ENCODE measurements at places on chromosomes 13 and 19.

GRCh38 chr13:105247830-105248229 is 1287.6 kb downstream of the EFNB2 start:
- no peak for DNase-seq

- no peak for DNase-seq
Observed at GRCh38 chr19:48645620-48646000, 377 bp downstream of the CA11 start.

GRCh38 chr19:4304538-4305256 is at the start of gene FSD1:
FSD1 (plus strand) TSS chr19:4304598; CDS start chr19:4304747, 149 bp downstream.
- no peak for DNase-seq

DNA sequence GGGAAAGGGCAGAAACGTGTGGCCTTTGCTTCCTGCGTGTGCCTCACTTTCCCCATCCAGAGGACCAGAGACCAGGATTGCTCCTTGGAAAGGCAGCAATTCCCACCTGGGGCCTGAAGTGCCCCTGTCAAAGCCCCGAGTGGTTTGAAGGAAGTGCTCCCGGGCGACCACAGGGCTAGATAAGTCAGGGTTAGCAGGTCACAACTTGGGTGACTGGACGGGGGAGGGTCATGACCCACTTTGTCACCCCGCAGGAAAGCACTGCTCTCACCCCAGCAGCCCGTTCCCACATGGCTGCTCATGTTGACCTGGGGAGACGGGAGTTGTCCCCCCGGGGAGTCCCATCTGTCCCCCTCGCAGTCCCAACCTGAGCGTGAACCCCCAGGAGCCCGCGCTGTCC is 459 bp downstream of the PRAM1 start:
- DNase-seq, result no peak

DNA sequence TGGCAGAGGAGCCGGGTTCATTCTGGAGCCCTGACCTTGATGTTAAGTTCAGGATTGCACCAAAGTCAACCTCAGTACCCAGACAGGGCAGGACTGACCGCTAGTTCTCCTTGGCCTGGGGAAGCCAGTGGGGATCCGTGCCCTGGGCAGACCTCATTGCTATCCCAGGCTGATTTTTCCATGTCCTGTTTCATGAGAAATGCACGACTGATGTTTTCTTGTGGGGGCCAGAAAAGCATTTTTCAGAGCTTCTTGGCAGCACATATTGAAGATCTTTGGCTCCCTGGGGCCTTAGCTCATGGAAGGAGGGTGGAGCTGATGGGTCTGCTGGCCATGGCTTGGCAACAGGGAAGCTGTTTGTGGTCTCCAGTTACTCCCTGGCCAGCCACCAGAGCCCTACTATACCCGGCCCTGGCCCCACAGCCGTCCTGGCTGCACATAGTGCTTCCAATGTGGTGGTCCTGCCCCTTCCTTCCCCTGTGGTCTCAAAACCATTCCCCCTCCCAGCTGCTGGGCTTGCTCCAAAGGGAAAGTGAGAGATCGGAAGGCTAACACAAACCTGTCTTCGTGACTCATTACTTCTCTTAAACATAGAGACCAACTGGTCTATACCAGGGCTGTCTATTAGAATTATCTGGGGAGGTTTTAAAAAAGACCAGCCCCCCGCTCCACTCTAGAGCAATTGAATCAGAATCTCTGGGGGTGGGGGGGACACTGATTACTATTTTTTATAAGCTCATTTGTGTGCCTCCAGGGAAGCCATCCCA is 11.2 kb downstream of the IL17D start:
- DNase-seq, result peak; percentile 80

GRCh38 chr13:105343134-105343806 is 1192.2 kb downstream of the EFNB2 start:
- DNase-seq, result no peak

GRCh38 chr13:99378985-99379733 is 72.0 kb upstream of the GPR183 start:
- no peak for DNase-seq

DNA sequence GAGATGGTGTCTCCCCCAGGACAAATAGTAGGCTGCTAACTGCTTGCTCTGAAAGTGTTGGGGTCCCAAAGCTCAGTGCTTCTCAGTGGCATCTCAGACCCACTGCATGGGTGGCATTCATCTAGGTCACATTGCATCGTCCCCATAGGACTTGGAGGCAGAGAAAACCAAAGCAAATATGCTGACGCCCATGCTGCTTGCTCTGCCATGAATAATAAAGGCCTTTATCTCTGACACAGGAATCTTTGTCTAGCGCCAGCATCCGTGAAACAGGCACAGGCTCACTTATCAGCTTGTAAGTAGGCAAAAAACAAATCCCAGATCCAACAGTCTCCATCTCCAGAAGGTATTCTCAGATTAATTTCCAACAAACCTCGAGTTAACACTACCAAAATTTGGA is 18.9 kb upstream of the IPO5 start:
- DNase-seq, result no peak

DNA sequence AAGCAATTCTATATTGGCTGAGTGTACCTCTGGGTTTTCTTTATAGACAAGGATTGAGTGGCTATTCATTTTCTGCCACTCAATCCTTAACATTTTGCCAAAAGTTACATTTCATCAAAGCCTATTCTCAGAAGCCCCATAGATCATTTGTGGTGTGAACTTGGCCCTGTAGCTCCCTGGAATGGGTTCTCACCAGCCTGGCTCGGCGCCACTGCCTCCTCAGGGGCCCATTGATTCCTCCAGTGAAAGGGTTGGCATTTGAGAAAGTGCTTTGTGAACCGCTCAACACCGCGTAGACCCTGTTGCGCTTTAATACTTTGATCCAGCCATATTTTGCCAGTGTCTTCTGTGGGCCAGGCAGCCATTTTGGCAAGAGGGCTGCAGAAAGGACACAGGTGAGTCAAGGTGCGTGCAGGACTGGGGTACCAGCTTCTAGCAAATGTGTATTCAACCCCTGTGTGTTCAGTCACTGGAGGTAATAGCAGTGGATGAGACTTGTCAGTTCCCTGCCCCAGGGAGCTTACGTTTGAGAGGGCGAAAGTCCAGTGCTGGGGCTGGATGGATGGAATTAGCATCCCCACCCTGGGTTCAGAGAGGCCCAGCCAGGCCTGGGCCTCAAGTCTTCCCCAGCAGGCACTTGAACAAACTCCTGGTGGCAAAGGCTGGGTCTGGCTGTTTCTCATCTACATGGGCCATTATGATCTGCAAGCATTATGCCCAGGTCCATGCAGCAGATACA is 3.8 kb downstream of the RAB8A start:
- DNase-seq, result no peak

DNA sequence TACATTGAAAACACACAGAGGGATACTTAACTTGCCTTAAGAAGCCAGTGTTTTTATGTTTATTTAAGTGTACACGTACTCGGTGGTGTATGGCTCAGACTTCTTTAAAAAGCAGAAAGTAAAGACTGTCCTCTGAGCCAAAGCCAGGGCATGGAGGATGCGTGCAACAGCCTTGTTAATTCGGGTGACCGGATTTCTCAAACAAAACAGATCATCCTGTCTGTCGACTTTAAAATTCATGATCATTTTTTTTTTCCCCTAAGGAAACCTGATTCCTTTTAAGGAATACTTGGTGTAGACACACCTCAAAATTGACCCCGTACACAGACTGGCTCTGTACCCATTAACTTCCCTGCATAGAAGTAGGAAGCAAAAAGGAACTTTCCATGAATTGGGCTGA is 124.7 kb upstream of the RNF113B start:
- DNase-seq, result no peak

DNA sequence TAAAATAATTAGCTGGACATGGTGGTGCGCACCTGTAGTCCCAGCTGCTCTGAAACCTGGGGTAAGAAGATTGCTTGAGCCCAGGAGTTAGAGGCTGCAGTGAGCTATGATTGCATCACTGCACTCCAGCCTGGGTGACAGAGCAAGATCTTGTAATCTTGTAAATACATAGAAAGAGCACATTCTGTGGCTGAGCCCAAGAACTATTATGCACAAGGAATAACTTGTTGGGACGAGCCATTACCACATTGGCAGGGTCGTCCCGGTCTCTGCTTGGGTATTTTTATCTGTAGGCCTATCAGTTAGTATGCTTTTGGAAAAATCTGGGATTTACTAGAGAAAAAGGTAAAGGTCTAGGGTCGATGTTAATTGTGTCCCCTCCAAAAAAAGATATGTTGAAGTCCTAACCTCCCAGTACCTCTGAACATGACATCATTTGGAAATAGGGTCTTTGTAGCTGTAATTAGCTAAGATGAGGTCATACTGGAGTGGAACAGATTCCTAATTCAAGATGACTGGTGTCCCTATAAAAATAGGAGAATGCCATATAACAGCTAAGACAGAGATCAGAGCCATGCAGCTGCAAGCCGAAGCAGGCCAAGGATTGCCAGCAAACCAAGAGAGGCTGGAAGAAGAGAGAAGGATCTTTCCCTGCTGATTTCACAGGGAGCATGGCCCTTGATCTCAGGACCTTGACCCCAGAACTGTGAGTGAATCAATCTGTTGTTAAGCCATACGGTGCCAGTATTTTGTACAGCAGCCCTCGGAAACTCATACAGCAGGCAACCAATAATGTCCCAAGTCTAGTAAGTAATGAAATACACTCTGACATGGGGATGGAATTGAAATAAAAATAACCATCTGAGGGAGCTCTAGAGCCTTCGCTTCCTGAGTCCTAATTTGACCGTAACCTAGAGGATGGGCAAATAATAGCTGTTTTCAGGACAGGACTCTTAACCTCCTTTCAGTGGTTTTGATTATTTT is 77.0 kb downstream of the TM9SF2 start:
- no peak for DNase-seq

- DNase-seq, result no peak
Observed at GRCh38 chr19:16594131-16594586, 21.9 kb upstream of the SLC35E1 start.

DNA sequence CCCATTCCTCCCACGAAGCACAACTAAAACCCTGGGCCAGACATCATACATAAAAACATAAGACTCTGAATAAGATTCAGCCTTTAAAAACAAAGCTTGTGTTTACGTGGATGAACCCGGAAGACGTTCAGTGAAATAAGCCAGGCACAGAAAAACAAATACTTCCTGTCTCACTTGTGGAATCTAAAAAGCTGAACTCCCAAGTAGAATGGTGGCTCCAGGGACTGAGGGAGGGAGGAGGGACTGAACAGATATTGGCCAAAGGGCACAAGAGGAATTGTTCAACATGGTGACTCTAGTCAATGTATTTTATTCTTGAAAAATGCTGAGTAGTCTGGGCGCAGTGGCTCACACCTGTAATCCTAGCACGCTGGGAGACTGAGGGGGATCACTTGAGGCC is 35.7 kb upstream of the TPM4 start:
- no peak for DNase-seq

DNA sequence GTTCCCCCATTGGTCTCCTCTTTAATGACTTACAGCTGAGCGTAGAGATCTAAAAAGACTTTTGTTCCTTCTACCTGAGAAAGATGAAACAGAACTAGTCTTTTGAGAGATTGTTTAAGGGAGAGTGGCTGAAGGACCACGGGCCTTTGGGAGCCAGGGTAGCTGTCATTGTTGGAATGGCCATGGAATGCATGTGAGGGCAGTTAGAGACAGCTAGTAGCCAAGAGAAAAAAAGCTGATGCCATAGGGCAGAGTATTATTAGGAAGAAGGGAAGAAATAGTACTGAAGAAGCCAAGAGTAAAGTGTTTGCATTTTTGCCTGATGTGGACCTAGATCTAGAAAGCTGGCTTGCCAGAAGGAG is 5.6 kb downstream of the ZNF507 start:
- no peak for DNase-seq

GRCh38 chr13:108961542-108962125 is 332.2 kb downstream of the MYO16 start:
- no peak for DNase-seq

- no peak for DNase-seq
Observed at GRCh38 chr19:11626252-11626651, 29.0 kb downstream of the ZNF627 start.

- DNase-seq, result peak; percentile 64
Observed at GRCh38 chr13:19071161-19071936, 110.3 kb downstream of the TUBA3C start.

DNA sequence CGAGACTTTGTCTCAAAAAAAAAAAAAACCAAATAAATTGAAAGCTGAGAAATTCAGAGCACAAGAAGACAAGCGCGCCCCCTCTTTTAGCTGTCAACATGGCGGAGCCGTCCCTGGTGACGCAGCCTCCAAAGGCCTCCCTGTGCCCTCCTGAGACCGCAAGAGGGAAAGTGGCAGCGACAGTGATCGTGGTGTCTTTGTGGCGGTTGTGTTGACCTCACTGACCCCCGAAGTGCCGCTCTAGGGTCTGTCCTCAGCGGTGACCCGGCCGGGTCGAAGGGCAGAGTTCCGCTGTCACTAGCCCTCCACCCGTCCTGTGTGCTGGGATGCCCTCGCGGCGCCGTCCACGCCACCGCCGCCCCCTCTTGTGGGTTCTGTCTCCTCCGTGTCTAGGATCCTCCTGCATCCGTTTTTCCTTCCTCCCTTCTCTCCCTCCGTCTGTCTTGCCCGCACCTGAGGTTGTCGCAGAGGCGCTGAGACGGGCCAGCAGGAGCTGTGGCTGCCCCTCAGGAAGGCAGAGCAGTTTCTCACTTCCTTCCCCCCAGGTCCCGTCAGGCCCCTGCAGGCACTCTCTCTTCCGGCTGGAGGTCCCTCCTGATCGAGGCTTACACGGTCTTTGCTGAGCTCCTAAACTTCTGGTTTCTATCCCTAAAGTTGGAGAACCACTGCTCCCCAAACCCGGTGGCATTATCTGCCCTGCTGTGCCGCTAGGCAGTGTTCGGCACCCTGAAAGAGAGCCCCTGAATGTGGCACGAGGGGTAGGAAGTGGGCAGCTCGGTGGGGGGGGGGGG is 7.2 kb downstream of the UHRF1 start:
- DNase-seq, result no peak

GRCh38 chr19:24052811-24053210 is 34.2 kb upstream of the ZNF254 start:
- DNase-seq, result no peak

DNA sequence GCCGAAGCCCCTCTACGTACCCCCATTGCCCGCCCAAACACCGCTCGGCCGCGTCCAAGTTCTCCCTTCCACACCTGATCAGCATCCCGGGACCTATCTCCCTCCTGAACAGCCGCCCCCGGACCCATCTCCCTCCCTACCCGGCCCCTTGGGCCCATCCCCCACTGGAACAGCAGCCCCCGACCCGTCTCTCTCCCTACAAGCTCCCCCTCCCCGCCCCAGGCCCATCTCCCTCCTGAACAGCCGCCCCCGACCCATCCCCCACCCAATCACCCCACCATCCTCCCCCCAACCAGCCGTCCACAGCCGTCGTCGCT is 610 bp downstream of the ZSCAN1 start:
- no peak for DNase-seq

DNA sequence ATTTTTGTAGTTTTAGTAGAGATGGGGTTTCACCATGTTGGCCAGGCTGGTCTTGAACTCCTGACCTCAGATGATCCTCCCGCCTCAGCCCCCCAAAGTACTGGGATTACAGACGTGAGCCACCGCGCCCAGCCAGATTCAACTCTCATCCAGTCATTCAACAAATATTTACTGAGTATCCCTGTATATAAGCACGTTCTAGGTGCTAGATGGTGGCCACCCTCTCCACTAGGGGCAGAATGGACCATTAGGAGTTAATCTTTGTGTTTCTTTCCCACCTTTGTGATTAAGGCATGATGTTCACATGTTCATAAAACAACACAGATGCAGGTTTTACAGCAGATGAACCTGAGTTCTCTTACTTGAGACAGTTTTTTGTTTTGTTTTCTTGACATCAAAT is 7.3 kb downstream of the SHKBP1 start:
- no peak for DNase-seq

GRCh38 chr13:29883941-29884518 is 33.6 kb upstream of the UBL3 start:
- no peak for DNase-seq

Data from aorta (tissue), 5 donors.